Left renal pelvis (tissue), 4 donors: ENCODE measurements at places on chromosomes 7 and 10. TPM values are rescaled to one million over a fixed set of nuclear protein-coding genes. Genes with fewer than 3 reads are reported as not detected.

DNA sequence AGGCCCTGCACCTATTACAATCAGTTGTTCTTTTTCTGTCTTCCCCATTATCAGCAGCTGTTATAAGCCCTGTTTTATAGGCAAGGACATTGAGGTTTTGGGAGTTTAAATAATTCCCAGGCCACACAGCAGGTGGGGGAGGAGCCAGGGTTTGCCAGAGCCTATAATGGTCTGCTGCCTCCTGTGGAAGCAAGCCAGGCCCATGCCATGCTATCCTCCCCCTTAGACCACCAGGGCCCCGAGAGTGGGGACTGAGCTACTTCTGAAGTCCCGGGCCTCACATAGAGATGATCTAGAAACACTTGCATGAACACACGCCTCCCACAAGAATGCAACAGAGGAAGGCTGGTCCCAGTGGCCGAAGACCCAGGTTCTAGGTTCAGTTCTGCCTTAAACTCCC is 141.7 kb downstream of the SH3PXD2A start:
- no peak for DNase-seq

GRCh38 chr10:61792097-61792716 is 109.3 kb upstream of the ARID5B start:
- DNase-seq = no peak

DNA sequence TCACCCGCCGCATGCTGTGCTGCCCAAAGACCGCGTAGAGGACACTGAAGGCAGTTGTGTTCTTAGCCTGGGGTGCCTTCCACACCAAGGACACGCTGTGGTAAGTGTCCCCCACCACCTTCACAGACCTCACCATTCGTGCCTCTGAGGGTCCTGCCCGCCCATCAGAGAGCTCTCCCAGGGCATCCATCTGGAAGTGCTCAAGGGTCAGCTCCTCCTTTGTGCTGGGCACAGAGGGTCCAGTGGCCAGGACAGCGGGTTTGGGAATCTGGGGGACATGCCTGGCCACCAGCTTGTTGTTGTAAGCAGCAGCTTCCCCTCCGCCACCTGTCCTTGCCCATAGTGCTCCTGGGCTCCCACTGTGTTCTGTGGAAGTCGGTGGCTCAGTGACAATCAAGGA is 7.0 kb upstream of the LRIT2 start:
- no peak for DNase-seq

DNA sequence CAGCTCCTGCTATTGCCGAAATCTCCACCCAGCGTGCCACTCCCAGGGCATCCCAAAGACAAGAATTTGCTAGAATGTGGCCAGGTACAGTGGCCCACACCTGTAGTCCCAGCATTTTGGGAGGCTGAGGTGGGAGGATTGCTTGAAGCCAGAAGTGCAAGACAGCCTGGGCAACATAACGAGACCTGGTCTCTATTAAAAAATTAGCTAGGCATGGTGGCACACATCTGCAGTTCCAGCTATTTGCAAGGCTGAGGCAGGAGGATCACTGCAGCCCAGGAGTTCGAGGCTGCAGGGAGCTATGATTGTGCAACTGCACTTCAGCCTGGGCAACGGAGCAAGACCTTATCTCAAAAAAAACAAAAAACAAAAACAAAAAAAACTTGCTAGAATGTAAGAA is 73.3 kb upstream of the LYZL2 start:
- DNase-seq = no peak

DNA sequence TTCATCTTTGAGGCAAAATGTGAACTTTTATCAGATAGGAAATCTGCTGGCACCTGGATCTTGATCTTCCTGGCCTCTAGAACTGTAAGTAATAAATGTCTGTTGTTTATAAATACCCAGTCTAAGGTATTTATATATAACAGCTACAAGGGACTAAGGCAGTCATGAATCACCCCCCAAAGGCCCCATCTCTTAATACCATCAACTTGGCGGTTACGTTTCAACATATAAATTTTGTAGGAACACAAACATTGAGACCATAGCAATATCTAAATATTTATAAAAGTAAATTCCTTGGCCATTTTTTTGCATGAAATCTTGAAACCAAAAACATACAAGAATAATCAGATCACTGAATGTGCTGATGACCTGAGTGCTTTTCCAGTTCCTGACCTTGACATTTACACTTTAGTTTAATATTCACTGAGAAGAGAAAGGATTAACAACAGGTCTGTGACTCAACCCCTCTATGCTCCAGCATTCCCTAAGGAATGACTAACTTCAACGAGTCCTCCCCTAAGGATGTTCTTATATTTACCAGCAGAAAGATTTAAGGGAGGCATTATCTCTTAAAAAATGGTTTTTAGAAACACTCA is 1438.5 kb upstream of the CELF2 start:
- DNase-seq = no peak

DNA sequence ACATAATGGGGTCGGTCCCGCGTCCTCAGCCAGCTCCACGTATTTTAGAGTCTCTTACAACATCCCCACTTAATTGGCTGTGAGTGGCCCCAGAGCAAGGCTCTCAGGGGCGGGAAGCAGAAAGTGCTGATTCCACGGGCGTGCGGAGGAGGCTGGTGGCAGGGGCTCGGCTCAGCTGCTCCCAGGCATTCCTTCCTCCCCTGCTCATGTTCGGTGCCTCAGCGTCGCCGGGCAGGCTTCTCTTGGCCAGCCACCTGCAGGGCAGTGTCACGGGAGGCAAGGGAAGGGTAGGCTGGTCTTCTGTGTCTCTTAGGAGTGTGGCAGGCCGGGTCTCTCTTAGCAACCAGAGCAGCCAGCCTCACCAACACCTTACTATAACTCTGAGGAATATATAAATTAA is 33.8 kb downstream of the IL15RA start:
- no peak for DNase-seq

- DNase-seq = no peak
These were observed 694.9 kb upstream of the KCND2 start for GRCh38 chr7:119578116-119578515.

- no peak for DNase-seq
These were observed 142.1 kb downstream of the PAXIP1 start for GRCh38 chr7:154860621-154861375.

GRCh38 chr7:116724560-116725231 is 52.7 kb downstream of the MET start:
- DNase-seq = no peak

GRCh38 chr10:5566614-5567013 is 41.9 kb downstream of the CALML3 start:
- no peak for DNase-seq

GRCh38 chr10:29377333-29377961 is 88.6 kb downstream of the LYZL1 start:
- DNase-seq = no peak

GRCh38 chr7:2864999-2865670 is 21.0 kb upstream of the GNA12 start:
- no peak for DNase-seq

DNA sequence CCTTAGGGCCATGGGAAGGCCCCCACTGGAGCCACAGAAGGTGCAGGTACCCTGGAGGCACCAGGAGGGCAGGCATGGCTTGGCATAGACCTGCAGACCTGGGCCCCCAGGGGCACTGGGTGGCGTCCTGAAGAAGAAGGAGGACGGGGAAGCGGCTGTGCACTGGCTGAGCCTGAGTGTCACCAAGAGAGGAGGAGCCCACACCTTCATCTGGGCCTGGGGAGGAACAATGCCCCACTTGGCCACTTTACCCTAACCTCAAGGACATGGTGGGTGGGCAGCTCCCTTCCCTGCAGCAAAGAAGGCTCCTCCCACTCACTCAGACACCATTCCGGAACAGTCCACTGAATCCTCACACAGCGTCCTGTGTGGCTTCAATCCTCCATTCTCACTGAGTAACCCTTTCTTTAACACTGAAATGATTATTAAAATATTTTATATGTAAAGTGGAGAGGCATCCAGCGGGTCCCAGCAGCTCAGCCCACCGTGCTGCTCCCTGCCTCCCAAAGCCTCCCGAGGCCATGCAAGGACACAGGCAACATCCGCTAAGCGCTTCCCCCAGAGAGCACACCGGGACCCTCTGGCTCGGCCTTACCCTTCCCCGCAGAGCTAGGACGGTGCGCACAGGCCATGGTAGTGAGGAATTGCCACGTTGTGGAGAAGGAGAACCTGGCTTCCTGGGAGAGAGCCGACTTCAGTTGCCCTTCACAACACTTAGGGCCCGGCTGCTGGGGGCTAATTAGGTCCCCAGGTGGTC is 516.7 kb upstream of the MGMT start:
- DNase-seq = no peak

- no peak for DNase-seq
These were observed 9.1 kb downstream of the RASSF4 start for GRCh38 chr10:44968500-44969400.

GRCh38 chr10:42950606-42951485 is 126.0 kb upstream of the RET start:
- DNase-seq = no peak

DNA sequence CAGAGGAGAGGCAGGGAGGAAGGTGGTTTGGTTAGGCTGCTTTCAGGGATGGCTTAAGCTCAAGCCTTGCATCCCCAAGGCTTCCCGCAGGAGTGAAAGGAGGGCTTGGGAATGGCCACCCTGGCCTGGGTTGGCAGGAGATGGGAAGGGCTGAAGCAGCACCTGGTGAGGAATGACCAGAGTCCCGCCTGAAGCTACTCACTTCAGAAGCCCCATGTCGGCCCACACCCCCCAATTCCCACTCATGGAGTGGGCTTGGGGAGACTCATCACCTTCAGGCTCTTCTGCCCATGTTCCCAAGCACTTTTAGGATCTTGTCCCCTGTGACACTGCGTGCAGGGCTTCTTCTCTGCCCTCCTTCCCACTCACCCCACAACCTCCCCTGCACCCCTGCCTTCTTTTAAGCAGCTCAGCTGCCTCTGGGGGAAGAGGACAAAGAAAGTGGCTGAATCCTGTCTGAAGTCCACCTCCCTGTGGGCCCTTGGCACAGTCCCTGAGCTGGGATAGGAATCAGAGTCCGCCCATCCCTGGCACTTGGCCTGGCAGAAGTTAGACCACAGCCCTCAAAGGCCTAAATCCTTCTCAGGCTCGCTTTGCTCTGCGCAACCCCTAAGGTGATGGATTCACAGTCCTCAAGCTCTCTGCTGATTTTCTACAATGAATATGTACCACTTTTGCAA is 16.5 kb downstream of the RGR start:
- DNase-seq = no peak

- no peak for DNase-seq
These were observed 180.3 kb upstream of the SHH start for GRCh38 chr7:155992538-155992937.

DNA sequence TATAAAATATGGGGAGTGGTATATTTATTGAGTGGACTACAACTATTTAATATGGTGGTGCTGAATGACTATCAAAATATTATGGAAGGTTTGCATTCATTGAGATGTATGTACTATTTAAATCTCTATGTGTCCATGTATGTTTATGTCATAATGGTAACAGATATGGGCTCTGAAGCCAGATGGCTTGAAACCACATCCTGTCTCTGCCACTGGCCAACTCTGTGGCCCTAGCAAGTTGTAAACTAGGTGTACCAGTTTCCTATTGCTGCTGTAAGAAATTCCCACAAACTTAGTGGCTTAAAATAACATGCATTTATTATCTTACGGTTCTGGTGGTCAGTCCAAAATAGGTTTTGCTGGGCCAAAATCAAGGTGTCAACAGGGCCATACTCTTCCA is 198.1 kb upstream of the NFE2L3 start:
- DNase-seq = no peak

GRCh38 chr7:145020454-145020853 is 184.6 kb upstream of the TPK1 start:
- DNase-seq = no peak

GRCh38 chr10:90822508-90822907 is 35.3 kb downstream of the HTR7 start:
- DNase-seq = no peak

GRCh38 chr10:58892031-58892531 is 284.4 kb upstream of the PHYHIPL start:
- no peak for DNase-seq

DNA sequence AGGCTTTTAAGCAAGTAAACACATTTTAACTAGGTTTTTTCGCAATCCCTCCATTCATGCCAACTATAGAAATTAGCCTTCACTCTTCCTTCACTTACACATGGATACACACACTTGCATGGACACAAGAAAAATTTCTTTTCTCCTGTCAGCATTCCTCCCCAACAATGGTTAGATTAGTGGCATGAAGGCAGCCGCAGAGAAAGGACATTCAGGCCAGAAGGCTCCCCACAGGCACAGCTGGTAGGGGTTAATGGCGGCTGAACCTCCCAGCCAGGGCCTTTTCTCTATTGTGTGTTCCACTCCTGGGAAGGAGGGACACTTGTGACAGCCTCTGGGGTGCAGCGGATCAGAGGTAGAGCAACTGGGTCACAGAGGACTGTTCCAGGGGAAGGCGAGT is 255.0 kb upstream of the SP8 start:
- no peak for DNase-seq

DNA sequence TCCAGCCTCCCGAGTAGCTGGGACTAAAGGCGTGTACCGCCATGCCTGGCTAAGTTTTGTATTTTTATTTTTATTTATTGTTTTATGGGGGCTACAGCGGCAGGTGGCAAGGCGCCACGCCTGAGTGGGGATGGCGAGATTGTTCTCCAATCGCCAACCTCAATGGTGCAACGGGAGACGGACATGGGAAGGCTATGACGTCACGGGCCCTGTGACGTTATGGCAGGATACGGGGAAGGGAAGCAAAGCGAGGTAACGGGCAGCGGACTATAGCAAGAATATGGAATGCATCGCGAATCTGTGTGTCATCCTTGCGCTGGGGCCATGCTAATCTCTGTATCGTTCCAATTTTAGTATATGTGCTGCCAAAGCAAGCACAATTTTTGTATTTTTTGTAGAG is 24.8 kb upstream of the FIS1 start:
- DNase-seq = no peak

GRCh38 chr7:127353897-127354296 is 38.6 kb downstream of the ZNF800 start:
- no peak for DNase-seq

DNA sequence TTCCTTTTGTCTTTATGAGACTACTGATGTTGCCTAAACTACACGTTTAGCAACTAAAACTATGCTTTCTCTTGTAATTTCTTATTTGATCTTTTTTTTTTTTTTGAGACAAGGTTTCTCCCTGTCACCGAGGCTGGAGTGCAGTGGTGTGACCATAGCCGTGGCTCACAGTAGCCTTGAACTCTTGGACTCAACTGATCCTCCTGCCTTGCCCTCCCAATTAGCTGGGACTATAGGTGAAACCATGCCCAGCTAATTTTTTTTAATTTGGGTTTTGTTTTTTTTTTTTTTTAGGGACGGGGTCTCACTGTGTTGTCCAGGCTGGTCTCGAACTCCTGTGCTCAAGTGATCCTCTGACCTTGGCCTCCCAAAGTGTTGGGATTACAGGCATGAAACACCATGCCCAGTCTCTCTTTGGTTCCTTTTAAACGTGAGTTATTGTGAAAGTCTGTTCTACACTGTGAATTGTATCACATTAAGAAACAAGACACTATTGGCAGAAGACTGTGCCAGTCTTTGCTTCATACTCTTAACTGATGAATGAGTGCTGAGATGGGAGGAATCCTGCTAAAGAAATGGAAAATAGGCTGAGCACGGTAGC is 6.4 kb downstream of the TMEM248 start:
- DNase-seq = no peak

GRCh38 chr7:97022491-97023306 is 1.9 kb downstream of the DLX5 start:
- DNase-seq = no peak

The KCNIP2 gene
- polyA plus RNA-seq = 6.5 TPM

The RPS24 gene
- polyA plus RNA-seq = 3,742 TPM

The SPDYE2 gene
- polyA plus RNA-seq = 2.4 TPM

The SLC26A3 gene
- 0.24 TPM for polyA plus RNA-seq

The ELN gene
- polyA plus RNA-seq = 118 TPM

The GPAM gene
- 16.0 TPM for polyA plus RNA-seq

The CHN2 gene
- 11.3 TPM for polyA plus RNA-seq

The TMEM229A gene
- polyA plus RNA-seq = 0.09 TPM

The ZNF804B gene
- polyA plus RNA-seq = 0.64 TPM

The CREB5 gene
- polyA plus RNA-seq = 9.1 TPM
